Stimulated activated CD4-positive, alpha-beta T cell treated with anti-CD3 and anti-CD28 coated beads, Interleukin-12 subunit alpha, Interleukin-12 subunit beta, amount 100 ng/mL, for 48 hours (primary cell): ENCODE measurements at places on chromosomes 3 and 15.

- DNase-seq, result no peak
Observed at GRCh38 chr3:30341851-30342250, 264.6 kb upstream of the TGFBR2 start.

DNA sequence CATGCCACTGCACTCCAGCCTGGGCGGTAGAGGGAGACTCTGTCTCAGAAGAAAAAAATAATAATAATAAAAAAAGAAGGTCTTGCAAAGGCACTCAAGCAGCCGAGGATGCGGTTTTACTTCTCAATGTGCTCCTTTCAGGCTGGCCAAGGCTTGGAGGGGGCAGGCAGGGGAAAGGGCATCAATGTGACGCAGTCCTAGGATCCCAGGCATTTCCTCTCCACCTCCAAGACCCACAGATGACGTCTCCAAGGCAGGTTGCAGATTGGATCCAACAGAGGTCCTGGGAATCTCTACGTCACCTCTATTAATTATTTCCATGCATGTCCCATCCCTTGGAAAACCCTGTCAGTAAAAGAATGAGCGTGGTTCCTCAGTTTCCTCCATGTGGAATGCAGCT is 56.2 kb downstream of the FAM43A start:
- DNase-seq, result no peak

- no peak for DNase-seq
Observed at GRCh38 chr3:56833022-56833421, 31.3 kb upstream of the ARHGEF3 start.

- DNase-seq, result no peak
Observed at GRCh38 chr3:135159681-135160247, 364.7 kb downstream of the EPHB1 start.

GRCh38 chr3:143389388-143389787 is 269.8 kb downstream of the CHST2 start:
- no peak for DNase-seq

DNA sequence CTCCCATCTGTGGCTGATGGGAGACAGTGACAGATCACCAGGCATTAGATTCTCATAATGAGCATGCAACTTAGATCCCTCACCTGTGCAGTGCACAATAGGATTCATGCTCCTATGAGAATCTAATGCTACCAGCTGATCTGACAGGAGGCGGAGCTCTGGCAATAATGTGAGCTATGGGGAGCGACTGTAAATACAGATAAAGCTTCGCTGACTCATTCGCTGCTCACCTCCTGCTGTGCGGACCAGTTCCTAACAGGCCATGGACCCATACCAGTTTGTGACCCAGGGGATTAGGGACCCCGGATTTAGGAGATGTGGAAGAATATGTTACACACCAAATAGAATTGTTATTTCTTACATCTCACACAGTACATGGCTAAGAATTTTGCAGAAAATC is 6.7 kb downstream of the ARGFX start:
- no peak for DNase-seq

DNA sequence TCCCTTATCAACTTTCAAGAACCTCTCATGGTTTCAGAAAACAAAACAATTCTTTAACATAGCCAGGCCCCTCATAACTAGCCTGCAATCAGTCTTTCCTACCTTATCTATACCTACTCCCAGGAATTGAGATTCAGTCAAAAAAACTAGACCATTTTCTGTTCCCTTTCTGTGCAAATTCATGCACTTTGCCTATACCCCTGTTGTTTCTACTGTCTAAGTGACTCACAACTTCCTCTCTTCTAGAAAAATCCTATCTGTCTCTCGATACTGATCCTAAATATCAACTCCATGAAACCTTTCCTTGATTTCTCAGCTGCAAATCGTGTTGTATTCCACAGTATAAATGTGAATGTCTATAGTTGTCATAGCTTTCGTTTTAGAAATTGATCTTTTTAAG is 10.9 kb upstream of the IL1RAP start:
- no peak for DNase-seq

- DNase-seq, result no peak
Observed at GRCh38 chr3:124791142-124791541, 60.9 kb downstream of the UMPS start.

GRCh38 chr15:76278651-76279050 is 32.6 kb downstream of the ETFA start:
- DNase-seq, result no peak

- DNase-seq, result no peak
Observed at GRCh38 chr15:48389691-48390143, 58.5 kb downstream of the DUT start.

- DNase-seq, result no peak
Observed at GRCh38 chr3:31754575-31755278, 222.0 kb downstream of the STT3B start.

DNA sequence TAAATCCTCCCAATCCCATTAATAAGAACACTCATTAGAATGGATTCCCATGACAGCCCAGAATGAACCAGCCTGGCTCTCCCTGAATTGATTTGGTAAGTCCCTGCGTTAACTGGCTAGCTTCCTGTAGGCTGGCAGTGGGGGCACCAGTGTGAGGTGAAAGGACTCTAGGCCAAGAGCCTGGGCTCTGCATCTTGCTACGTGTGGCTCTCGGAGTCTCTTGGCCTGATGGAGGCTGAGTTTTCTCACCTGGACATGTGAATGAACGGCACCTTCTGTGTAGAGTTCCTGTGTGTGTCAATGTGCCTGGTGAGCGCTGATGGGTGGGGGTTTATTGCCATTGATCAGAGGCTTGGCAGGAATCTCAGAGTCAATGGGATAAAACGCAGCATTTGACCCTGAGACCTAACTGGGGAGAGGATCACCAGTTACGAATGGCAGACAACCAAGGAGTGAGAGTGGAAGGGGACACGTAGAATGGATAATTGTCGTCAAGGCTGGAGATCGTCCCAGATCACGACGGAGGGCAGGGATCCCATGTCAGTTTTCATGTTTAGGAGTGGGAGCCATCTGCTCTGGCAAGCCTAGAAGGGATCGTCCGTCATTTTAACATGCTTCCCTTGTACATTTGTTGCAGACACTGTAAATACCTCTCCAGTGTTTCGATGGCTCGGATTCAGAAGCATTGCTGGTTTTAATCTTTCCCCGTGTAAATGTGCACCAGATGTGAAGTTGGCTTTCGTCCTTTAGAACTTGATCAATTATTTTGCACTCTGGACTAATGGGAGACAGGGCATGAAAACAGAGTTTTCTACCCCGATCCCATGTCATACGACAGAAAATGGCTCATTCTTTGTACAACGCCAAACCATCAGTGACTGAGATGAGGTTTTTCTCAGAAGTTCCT is 9.0 kb upstream of the KLF13 start:
- no peak for DNase-seq

GRCh38 chr3:5239602-5240001 is 52.1 kb downstream of the EDEM1 start:
- no peak for DNase-seq

- DNase-seq, result no peak
Observed at GRCh38 chr3:177443469-177443868, 246.2 kb upstream of the TBL1XR1 start.
